Right lung (tissue), 10 donors: ENCODE measurements at places on chromosomes 3 and 15. TPM values are rescaled to one million over a fixed set of nuclear protein-coding genes. Genes with fewer than 3 reads are reported as not detected.

The CHRD gene
- 12.1 TPM for polyA plus RNA-seq

The SCN11A gene
- 0.88 TPM for polyA plus RNA-seq

- DNase-seq = no peak
Observed at GRCh38 chr15:84740691-84741090, 7.7 kb upstream of the ZNF592 start.

- no peak for DNase-seq
Observed at GRCh38 chr3:130934442-130935089, 40.7 kb downstream of the ATP2C1 start.

GRCh38 chr15:88894348-88894818 lies 961 bp downstream of the HAPLN3 start:
- no peak for DNase-seq

- DNase-seq = peak; percentile 36
Observed at GRCh38 chr3:188878076-188878475, 293.7 kb upstream of the TPRG1 start.

DNA sequence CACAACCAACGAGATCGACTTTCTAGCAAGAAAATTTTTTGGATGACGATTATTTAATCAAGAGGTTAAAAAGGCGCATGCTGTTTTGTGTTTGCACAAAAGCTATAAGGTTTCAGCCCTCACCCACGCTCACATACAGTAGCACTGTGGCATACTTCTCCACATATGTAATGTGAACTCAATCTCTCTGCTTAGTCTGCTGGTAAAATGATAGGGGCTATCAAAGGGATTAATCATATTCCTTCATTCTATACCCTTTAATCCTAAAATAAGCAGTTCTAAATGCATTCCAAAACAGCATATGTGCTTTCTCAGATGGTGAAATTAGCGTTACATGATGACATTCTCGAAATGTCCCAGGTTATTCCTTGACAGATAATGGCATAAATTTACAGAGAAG lies 196.9 kb upstream of the PRICKLE2 start:
- DNase-seq = no peak
